SK-N-MC (cell line): ENCODE measurements at places on chromosomes 7 and 10.

DNA sequence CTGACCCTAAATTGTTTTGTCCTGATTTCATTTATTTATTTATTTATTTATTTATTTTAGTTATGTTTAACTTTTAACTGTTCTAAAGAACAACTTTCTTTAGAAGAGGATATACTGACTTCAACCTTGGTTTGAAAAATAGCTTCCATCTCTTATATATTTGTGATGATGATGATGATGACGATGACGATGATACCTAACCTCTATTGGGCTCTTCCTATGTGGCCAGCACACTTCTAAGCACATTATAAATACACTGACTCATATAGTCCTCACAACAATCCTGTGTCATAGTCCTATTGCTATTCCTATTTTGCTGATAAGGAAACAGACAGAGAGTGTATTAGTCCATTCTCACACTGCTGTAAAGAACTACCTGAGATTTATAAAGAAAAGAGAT lies 162.9 kb upstream of the KIAA1217 start:
- DNase-seq: no peak

DNA sequence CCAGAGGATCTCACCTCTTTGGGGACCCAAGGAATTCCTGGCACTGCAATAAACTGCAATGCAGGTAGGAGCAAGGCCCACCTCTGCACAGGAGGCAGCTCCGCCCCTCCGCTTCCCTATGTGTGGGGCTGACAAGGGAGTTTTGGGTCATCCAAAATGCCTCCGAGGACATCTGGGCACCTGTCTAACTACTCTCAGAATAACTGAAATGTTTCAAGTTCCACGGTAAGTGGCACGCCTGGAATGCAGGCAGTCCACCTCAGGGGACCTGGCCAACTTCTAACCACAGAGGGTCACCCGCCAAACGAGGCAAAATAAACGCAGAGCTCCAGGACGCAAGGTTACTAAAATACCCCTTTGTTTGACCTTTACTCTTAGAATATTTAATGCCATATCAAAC lies 102.5 kb downstream of the FGFR2 start:
- DNase-seq: no peak

DNA sequence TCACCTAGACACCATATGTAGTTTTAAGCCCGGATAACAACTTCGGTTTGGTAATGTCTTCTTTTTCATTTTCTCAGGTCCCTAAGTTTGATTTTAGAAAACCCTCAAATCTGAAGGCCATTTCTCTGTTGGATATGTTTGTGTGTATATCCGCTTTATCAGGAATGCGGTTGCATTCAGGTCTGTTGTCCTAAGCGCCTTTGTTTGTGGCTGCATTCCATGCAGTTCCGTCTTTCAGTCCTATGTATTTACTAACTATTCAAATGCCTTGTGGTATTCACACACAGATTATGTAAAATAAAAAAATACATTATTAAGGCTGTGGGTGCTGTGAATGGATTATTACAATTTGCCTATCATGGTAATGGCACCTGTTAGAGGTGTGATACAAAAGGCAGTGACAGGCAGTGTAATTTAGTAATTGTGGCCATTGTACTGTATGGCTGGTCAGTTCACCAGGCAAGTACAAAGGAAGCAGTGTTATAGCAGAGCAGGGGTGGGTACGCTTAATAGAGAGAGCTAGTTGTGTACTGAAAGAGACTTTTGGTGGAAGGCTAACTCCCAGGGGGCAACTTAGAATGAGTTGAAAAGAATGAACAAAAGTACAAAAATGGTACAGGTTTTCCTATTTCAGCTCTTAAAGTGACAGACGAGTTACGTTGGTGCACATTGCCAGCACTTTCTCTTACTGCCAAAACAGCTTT lies 136.4 kb downstream of the VTI1A start:
- DNase-seq: no peak

- DNase-seq: no peak
Measured at GRCh38 chr7:101586906-101587677, 42.0 kb downstream of the MYL10 start.

- no peak for DNase-seq
Measured at GRCh38 chr7:21028186-21028585, 241.5 kb upstream of the SP8 start.

GRCh38 chr7:24214670-24215069 lies 69.3 kb upstream of the NPY start:
- no peak for DNase-seq

GRCh38 chr10:30813872-30814481 lies 184.4 kb upstream of the LYZL2 start:
- DNase-seq: no peak

DNA sequence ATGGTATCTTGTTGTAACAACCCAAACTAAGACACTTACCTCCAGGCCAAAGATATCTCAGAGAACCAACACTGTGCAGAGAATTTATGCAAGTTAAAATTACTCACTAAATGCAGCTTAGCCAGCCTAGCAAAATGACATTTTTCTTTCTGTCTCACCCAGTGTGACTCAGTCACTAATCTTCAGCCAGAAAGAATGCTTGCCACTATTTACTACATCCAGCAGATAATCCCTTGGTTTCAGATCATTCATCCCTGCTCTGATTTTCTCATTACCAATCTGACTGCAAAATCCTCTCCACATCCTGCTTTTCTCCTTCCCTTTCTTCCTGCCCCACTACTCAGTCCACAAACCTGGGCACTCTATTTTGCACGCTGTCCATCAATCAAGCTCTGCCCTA lies 93.5 kb upstream of the NEBL start:
- no peak for DNase-seq

GRCh38 chr10:45607276-45607675 lies 65.3 kb downstream of the ZFAND4 start:
- no peak for DNase-seq

GRCh38 chr7:45216181-45216580 lies 58.6 kb downstream of the RAMP3 start:
- DNase-seq: no peak

DNA sequence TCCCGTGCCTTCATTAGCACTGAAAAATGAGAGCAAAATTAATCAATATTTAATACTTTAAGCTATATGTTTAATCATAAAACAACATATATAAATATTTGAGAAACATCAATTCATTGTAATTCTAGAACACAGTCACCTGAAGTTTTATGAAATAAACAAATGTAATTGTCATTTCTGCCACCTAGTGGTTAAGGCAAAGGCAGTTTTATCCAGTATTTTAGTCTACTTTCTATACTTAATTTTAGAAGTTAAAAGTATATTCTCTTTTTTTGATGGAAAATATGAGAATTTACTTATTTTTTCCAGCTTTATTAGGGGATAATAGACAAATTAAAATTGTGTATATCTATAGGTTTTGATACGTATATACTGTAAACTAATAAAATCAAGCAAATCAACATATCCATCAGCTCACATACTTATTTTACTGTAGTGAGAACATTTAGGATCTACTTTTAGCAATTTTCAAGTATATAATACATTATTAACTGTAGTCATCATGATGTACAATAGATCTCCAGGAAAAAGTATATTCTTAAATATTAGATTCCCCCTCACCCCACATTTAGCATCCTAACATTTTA lies 16.9 kb downstream of the PCGF6 start:
- DNase-seq: no peak

GRCh38 chr10:84172467-84173356 lies 889 bp upstream of the GPR15LG start:
- no peak for DNase-seq

DNA sequence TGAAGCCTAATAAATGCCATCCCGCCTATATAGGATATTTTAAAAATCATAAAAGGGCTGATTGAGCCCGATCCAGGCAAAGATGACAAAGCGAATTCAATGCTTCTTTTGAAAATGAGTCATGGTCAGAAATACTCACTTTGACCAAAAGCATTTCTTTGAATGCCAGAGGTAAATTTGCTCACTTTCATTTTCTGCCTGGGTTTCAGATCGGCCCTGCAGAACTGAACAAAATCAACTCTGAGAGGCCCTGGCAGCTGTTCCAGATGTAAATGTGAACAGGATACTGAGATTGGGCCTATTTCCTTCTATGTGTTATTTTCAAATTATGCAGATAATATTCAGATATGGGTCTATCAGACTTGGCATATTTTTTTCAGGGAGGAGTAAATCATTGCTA lies 114.8 kb upstream of the ARID5B start:
- no peak for DNase-seq

DNA sequence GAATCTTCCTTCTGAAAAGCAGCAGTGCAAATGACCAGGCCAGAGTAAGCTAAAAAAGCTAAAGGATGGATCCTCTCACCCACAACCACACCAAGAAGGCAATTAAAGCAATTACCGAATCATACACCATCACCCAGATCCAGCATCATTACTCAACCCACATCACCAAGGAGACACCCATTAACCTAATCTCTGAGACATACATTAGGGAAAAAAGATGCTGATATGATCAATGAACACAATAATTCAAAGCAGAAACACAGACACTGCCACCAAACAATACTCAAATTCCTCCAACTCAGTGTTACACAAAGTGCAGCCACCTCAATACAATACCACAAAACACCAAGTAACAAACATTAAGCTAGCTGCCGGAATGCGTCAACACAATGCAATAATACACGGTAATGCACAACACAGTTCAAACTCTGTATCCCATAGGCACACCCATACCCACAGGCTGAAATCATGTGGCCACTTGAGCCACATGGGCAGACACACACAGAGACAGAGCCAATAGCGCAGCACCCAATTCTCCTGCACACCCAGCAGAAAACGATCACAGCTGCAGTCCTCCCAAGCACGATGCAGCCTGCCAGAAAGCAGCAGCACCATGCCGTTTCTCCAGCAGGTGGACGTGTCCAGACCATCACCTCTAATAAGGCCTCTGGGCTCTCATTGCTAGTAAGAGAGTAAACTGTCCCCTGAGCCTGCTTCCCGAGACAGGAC lies 21.5 kb downstream of the PAX2 start:
- DNase-seq: no peak

DNA sequence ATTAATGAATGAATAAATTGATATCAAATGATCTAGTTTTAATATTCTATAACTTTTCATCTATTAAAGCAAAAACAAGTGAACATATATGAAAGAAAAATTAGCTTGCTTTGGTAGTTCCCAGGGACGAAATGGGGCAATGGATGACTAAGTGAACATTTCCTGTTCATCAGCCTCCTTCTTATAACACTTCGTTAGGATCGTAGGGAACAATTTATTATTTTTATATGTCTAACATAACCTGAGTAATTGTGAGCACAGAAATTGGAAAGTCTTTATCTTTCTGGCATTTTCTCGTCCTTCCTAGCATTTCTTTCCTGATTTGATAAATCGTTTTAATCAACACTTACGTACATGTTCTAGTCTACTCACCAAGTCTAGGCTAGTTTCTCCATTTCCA lies 59.1 kb upstream of the PPP1R3C start:
- DNase-seq: no peak

DNA sequence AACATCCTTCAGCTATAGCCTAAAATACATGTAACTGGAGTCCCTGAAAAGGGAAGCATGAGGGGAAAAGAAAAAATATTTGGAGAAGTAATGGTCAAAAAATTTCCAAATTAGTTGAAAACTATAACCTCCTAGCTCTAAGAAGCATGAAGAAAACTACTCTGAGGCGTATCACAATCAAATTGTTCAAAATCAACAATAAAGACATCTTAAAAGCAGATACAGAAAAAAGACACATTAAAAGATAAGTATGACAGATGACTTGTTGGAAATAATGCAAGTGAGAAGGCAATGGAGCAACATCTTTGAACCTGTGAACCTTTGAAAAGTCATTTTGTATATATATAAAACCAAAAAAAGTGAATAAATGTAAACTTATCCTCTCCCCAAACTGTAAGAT lies 93.1 kb downstream of the RNF32 start:
- DNase-seq: no peak

GRCh38 chr10:82377608-82378007 lies 502.6 kb downstream of the NRG3 start:
- DNase-seq: no peak

DNA sequence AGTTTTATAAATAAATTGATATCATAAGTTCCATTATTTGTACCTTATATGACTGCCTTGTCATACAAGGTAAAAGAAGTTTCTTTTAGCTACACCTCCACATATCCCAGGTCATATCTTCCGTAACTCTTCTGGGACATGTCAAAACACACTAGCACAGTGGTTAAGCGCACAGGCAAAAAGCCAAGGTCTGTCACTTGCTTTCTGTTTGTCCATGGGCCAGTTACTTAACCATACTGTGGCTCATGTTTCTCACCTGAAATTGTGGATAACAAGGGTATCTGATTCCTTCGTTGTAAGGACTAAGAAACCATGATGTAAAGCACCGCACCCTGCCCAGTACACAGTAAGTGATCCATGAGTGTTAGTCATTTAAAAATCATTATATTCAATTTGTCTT lies 56.2 kb downstream of the SEMA3D start:
- DNase-seq: no peak

- no peak for DNase-seq
Measured at GRCh38 chr7:151342811-151343210, 1.2 kb downstream of the NUB1 start.

DNA sequence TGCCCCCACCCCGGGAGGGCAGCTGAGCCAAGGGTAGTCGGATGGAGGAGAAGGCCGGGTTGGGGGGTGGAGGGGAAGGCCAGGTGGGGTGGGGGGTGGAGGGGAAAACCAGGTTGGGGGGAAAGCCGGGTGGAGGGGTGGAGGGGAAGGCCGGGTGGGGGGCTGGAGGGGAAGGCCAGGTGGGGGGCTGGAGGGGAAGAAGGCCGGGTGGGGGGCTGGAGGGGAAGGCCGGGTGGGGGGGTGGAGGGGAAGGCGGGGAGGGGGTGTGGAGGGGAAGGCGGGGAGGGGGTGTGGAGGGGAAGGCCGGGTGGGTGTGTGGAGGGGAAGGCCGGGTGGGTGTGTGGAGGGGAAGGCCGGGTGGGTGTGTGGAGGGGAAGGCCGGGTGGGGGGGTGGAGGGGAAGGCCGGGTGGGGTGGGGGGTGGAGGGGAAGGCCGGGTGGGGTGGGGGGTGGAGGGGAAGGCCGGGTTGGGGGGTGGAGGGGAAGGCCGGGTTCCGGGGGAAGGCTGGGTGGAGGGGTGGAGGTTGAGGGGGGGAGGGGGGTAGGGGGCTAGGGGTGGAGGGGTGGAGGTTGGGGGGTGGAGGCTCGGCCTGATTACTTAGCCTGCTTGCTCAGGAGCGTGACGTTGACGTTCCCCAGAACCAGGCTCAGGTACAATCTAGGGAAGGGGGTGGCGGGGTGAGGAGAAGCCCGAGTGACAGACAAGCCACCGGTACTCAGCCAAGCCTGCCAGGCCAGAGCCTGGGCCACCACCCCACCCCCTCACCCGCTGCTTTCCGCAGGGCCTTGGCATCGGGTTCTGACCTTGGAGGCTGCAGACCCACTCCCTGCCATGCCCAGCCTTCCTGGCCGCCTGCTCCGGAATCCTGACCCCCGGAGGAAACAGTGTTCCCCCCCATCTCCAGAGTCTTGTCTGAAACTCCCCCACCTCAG lies 5.6 kb downstream of the TMEM120A start:
- no peak for DNase-seq

DNA sequence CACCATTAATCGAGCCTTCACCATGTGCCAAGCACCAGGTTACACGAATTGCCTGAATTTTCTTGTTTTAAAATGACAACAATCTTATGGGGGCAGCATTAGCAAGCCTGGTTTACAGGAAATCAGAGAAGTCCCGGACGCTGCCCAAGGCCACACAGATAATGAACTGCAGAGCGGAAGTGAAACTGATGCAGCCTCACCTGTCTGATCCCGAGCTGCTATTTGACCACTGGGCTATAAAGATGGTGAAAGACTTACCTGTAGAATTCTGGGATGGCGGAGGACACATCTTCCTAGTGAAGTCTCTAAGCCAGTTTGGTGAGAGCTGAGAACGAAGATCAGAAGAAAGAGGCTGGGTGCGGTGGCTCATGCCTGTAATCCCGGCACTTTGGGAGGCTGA lies 21.7 kb upstream of the GALNTL5 start:
- DNase-seq: no peak
